Lung (tissue), 17 donors: ENCODE measurements at places on chromosomes 1 and 21. TPM values are rescaled to one million over a fixed set of nuclear protein-coding genes. Genes with fewer than 3 reads are reported as not detected.

DNA sequence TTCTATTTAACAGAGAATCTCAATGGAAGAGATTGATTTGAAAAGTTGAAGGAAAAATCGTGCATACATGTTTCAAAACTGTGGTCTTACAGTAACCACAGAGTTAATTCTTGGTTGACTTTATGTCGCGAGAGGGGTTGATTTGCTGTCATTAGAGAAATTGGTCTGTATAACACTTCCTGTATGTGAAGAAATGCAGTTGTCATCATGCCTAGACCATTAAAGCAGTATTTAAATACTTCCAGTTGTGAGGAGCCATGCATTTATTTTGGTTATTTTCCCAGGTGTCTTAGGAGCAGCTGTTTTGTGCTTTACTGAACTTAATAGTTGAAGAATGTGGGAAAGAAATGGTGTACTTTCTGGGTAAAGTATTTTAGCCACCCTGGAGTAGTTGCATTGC, 76.2 kb downstream of the NFIA start:
- DNase-seq = no peak

GRCh38 chr1:59007820-59008598, 224.2 kb upstream of the JUN start:
- DNase-seq = no peak

- DNase-seq = peak; percentile 92
These were observed 2.4 kb downstream of the UROD start for GRCh38 chr1:45014321-45015028.

DNA sequence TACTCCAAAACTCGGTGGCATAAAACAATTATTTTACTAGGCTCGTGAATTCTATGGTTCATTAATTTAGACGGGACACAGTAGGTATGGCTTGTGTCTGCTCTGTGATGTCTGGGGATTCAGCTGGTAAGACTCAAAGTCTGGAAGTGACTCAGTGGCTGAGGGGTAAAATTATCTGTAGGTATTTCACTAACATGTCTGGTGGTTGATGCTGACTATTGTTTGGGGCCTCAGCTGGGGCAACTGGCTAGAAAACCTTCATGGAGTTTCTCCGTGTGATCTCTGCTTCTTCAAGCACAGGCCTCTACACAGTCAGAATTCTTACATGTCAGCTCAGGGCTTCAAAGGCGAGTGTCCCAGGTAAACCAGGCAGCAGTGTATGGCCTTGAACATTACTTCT, 41.2 kb upstream of the KLF17 start:
- DNase-seq = no peak

DNA sequence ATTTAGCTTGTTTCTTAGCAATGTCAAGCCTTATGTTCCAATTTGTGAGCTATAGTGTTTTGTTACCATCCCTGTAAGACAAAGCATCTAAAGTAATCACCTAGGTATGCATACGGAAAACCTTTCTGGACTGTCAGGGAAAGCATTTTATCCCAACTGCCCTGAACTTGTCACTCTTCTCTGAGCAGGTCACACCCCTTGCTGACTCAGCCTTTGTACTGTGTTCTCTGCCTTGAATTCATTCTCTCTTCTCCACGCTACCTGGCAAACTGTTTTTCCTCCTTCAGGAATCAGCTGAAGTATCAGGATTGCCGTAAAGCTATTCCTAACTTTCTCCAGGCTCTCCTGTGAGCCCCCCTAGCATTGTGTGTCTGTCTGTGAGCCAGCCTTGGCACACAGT, 54.2 kb downstream of the PBX1 start:
- DNase-seq = no peak

- no peak for DNase-seq
These were observed 10.8 kb upstream of the THEM4 start for GRCh38 chr1:151920149-151920548.

GRCh38 chr1:93732514-93732913, 50.9 kb upstream of the BCAR3 start:
- no peak for DNase-seq

DNA sequence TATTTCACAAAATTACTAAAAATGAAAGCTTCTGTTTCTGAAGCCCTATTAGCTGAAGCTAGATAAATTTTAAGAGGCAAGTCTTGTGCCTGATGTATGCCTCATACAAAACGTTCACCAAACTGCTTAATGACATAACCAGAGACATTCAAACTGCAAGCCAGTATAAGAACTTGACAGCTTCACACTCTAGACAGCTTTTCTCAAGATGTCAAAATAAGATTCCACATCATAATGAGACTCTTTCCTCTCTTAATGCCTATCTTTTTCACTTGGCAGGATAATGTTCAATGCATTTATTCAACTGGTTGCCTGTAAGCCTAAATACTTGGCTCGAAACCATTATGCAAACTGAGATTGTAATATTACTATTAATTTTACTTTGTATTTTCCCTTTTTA, 424.0 kb downstream of the LTN1 start:
- DNase-seq = no peak

DNA sequence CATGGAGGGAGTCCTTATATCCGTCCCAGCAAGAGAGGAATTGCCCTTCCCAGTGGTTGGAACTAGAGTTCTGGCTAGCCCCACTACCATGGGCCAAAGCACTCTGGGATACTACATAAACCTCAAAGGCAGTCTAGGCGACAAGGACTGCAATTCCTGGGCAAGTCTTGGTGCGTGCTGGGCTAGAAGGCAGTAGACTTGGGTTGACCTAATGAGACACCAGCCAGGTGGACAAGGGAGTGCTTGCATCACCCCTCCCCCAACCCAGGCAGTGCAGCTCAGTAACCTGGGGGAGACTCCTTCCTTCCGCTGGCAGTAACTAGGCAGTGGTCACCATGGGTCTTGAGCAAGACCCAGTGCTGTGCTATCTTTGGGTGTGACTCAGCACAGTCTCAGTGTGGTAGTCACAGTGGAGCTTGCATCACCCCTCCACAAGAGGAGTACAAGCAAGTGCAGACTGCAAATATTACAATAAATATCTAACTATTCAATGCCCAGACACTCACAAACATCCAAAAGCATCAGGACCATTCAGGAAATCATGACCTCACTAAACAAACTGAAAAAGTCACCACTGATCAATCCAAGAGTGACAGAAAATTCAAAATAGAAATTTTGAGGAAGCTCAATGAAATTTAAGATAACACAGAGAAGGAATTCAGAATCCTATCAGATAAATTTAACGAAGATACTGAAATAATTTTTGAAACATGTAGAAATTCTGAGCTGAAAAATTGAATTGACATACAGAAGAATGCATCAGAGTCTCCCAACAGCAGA, 84.7 kb upstream of the LYPLAL1 start:
- DNase-seq = no peak

DNA sequence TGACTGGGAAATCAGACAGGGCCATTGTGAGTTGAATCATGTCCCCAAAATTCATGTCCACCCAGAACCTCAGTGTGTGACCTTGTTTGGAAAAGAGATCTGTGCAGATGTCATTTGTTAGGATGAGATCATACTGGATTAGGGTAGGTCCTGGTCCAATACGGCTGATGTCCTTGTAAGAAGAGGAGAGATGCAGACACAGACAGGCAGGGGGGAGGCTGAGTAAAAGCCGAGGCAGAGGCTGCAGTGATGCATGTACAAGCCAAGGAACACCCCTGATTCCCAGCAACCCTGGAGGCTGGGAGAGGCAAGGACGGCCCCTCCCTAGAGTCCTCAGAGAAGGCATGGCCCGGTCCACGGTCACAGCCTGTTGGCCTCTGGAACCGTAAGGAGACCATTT, 15.9 kb upstream of the NPPB start:
- DNase-seq = no peak

DNA sequence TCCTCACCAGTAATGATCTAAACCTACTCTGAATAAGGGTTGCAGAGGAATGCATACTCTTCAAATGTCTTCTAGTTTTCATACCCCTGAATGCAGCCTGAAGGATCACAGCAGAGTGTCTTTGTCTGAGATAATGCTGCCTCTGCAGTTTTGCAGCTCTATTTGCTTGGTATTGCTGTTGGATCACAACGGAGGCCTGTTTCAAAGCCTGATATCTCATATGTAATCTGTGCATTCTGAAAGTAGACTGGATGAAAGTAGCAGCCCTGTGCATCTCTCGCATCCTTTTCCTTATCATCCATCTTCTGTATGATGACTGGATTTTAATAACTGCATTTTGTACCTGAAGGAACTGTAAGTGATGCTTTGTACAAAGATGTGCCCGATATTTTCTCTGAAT, 34.9 kb upstream of the F13B start:
- no peak for DNase-seq

- DNase-seq = no peak
These were observed 7.7 kb downstream of the ZBTB21 start for GRCh38 chr21:42002421-42002958.

DNA sequence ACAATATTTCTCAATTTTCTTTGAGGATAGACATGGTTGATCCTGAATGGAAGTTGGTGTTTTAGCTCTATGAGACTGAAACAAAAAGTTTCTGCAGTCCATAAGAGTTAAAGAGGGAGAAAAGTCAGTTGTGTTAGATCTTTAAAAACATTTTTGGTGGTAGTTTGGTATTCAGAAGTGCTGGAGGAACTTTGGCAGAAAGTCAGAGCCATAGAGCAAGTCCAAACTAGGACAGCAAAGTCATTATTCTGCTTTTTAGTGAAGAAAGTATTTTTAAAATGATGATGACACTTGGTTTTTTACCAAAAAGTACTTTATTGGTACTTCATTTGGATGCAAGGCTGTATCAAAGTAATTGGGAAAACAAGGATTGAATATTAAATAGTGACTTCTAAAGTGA, 41.8 kb downstream of the FNBP1L start:
- peak; percentile 37 for DNase-seq

DNA sequence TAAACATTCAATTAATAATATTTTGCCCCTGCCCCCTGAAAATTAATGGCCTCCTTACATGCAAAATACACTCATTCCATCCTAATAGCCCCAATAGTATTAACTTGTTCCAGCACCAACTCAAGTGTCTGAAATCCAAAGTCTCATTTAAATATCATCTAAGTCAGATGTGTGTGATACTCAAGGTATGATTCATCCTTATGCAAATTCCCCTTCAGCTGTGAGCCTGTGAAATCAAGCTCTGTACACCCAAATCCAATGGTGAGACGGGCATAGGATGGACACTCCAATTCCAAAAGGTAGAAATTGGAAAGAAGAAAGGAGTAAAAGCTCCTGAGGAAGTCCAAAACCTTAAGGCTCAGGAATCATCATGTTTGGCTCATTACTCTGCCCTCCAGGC, 83.5 kb downstream of the HHAT start:
- no peak for DNase-seq

DNA sequence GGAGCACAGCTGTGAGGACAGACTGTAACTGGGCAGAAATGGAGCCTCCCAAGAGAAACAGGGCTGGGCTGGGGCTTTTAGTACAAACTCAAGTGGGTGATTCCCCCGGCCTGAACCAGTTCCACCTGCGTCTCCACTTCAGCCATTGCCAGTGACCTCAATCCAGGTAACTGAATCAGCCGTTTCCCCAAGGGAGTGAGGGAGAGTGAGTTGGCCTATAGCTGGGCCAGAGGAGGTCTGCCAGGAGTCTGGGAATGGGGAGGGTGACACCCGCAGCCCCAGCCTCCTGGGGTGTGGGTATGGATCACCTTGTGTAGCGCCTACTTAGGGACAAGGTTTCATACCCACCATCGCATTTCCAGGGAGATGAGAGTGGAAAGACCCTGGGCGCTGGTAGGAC, 8.5 kb downstream of the SLC26A9 start:
- DNase-seq = peak; percentile 63

- no peak for DNase-seq
These were observed 25.8 kb upstream of the EVA1B start for GRCh38 chr1:36349241-36349671.

GRCh38 chr21:45941338-45941710, 40.2 kb upstream of the COL6A1 start:
- no peak for DNase-seq

GRCh38 chr1:217674028-217674729, 43.0 kb downstream of the SPATA17 start:
- peak; percentile 9 for DNase-seq

The HES5 gene
- total RNA-seq = 0.46 TPM

The DCST1 gene
- total RNA-seq = not detected

The FLG2 gene
- total RNA-seq = not detected

The ARHGEF16 gene
- total RNA-seq = 14.8 TPM

The IGSF5 gene
- total RNA-seq = not detected
